ENCODE measurements at places on chromosomes 16 and 17.

GRCh38 chr16:67517661-67518423, 10.8 kb upstream of the RIPOR1 start:
- no peak for DNase-seq

DNA sequence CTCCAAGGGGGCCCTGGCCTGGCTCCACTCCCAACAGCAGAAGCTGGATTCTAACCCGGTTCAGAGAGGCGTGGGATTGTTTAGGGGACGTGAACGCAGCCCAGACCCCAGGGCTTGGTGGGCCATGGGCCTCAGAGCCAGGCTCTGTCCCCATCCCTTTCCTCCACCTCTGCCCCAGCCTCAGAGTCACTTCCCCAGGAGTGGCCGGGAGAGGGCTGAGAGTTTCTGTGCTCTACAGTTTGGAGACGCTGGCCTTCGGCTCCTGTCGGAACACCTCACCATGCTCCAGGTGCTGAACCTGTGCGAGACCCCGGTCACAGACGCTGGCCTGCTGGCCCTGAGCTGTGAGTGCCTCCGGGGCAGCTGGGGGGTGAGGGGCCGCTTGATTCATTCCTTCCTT, 73.8 kb upstream of the PLCG2 start:
- no peak for DNase-seq

GRCh38 chr17:2033153-2033552, 3.2 kb downstream of the DPH1 start:
- no peak for DNase-seq

DNA sequence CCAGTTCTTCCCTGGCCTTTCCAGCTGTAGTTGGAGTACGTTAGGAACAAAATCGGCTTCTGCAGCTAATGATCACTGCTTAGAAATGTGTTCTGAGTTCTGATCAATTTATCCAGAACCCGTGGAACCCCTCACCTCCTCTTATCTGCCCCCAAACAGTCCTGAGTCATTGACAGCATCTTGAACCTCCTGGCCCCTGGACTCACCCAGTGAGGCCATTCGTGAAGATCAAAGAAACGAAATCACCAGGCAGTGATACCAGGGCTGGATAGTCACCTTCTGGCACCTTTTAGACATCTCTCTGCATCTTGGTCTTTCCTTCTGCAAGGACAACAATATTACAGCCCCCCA, 17.0 kb upstream of the EXOC7 start:
- no peak for DNase-seq

GRCh38 chr16:89880477-89881367, 7.3 kb downstream of the TCF25 start:
- DNase-seq: no peak

- no peak for DNase-seq
Measured at GRCh38 chr17:64497565-64498035, 746 bp upstream of the POLG2 start.

DNA sequence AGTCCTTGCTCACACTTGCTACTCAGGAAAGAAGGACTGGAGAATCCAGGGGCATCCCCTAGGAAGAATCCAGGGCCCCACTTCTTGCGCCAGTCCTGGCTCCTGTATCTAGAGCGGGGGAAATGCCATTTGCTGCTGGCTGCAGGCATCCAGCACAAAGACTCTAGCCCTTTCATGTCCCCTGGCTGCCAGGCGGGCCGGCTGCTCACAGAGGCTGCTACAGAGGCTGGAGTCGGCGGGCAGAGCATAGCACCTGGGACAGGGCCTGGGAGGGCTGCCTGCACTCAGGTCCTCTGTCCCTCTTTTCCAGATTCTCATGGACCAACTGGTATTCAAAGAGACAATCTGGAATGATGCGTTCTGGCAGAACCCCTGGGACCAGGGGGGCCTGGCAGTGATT, 13.8 kb downstream of the SMIM5 start:
- DNase-seq: no peak

GRCh38 chr17:50923611-50924010, 57.5 kb upstream of the TOB1 start:
- DNase-seq: no peak

- no peak for DNase-seq
Measured at GRCh38 chr17:68790931-68791330, 164.3 kb downstream of the ABCA8 start.

GRCh38 chr17:15944759-15945526, at the start of gene ADORA2B:
Gene ADORA2B, plus strand, starts transcription at chr17:15945130. Its CDS starts 119 bp downstream, at chr17:15945249.
- DNase-seq: peak; percentile 9

- no peak for DNase-seq
Measured at GRCh38 chr17:19508577-19508867, 25.1 kb upstream of the SLC47A1 start.

DNA sequence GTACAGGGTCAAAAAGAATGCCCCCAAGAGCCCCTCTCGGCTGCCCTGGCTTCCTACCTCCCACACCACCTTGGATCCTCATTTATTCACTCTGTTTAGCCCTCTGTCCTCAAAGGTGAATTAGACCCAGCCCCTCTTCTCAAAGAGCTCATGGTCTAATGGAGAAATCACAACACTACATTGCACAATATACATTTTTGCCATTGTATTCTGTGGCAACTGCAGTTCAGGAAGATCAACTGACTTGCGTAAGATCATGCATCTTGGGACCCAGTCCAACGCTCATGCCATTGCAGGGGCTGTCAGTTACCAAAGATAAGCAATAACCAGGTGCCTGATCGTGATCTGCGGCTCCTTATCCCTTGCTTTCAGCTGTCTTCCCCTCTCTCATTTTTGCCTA, 1.4 kb downstream of the KRT38 start:
- DNase-seq: no peak

DNA sequence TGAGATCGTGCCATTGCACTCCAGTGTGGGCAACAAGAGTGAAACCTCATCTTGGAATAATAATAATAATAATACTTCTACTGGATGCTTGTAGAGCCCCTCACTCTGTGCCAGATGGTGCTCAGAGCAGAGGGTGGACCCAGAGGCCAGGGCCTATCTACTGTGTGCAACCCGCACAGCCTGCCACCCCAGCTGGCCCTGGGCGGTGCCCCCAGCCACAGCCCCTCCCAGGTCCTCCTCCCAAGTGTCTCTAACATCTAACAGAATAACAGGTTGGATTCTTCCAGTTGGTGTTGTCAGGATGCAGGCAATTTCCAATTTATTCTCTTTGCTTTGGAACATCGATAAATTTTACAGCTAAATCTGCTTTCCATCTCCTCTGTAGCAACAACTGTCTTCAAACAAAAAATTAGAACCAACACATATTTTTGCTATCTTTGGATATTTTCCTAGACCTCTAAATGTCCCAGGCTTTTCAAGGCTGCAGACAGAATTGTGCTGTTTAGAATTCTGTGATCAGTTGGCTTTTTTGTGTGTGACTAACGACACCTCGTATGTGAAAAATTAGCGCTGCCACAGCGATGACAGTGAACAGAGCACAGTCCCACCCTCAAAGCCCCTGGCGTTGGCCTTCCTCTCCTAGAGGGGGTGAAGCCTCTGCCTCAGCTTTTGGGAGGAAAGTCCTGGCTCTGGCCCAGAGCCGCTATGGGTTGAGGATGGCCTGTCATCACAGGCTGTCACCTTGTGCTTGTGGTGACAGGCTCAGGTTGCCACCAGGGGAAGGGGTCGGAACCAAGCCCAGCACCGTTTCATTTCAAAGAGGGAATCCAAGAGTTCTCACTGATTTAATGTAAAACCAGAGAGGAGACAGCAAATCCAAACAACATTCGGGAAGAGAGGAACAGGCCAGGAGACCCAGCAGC, 7.6 kb upstream of the EVPL start:
- no peak for DNase-seq

DNA sequence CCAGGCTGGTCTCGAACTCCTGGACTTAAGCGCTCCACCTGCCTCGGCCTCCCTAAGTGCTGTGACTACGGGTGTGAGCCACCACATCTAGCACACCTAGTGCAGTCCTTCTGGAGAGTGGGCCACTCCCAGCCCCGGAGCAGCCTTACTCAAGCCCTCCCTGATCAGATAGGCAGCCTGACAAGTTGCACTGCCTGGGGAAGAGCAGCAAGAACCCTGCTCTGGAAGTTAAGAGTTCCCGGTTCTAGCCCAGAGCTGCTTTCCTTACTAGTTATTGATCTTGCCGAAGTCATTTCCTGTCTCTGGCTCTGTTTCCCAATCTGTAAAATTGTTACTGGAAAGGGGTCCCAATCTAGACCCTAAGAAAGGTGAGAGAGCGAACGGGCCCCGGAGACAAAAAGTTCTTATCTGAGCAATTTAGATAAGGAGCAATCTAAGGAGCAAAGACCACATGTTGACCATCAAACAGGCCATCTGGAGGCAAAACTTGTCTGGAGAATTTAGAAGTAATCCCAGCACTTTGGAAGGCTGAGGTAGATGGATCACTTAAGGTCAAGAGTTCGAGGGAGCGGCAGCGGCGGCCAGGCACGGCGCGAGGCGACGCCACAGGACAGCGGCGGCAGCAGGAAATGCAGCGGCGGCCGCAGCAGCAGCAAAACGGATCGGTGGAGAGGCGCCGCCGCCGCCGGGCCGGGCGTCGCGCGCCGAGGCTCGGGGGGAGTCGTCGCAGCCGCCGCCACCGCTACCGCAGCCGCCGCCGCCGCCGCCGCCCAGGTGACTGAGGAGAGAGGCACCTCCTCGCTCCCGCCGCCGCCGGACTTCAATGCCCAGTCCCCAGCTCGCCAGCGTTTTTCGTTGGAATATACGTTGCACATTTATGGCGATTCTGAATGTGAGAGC, 4.3 kb upstream of the NAGLU start:
- DNase-seq: peak; percentile 61

DNA sequence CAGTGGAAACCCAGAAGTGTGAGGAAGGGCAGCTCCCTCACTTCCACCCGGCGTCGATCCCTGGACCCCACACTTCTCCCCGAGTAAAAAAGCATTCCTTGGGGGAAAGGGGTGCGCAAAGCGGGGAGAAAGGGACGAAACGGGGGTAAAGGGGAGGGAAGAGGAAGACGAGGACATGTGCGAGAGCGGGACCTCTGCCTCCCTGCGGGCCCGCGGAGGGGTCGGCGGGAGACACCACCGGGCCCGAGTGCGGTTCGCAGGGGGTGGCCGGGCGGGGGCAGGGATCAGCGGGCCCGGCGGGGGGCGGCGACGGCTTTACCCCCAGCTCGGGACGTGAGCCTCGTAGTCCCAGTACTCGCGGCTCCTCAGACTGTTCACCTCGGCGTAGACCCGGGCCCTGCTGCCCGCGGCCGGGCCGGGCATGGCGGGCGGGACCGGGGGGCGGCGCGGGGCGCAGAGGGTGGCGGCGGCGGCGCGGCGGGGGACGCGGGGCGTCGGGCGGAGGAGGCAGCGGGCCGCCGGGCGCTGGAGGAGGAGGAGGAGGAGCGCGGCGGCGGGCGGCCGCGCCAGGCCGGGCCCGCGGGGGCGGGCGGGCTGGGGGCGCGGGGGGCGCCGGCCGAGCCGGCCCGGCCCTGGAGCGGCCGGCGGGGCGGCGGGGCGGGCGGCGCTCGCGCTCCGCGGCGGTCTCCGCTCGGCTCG, 443 bp downstream of the CSNK2A2 start:
- no peak for DNase-seq

- DNase-seq: no peak
Measured at GRCh38 chr16:54121539-54122295, 164.9 kb downstream of the IRX3 start.

DNA sequence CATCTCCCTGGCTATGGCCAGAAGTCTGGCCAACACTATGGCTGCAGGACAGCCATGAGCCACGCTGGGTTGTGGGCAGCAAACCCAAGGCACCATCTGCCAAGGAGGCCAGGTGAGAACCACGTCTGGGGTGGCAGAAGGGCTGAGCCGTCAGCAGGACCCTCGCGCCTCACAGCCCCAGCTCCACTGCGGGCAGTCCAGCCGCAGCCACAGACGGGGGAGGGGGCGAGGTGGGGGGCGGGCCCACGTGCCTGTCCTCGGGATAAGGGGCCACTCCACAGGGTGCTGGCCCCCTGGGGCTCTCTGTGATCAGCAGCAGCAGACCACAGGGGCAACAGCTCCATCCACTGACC, 6.5 kb upstream of the BAIAP2 start:
- no peak for DNase-seq

DNA sequence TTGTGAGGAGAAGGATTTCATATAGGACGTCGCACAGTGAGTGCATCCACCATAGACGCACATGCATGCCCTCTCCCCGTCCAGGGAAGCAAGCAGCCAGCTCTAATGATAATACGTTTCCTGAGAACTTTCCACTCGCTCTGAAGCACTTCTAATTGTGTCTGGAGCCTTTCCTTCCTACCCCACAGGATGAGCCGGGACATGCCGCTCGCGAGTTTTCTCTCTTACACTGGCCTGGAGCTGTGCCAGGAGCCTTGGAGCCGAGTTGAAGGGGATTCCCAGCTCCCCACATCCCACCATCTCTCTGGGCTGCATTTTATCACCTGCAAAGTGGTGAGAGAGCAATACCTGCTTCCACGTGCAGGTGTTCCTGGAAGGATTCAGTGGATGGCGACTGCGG, 368.1 kb downstream of the C16orf95 start:
- DNase-seq: no peak

DNA sequence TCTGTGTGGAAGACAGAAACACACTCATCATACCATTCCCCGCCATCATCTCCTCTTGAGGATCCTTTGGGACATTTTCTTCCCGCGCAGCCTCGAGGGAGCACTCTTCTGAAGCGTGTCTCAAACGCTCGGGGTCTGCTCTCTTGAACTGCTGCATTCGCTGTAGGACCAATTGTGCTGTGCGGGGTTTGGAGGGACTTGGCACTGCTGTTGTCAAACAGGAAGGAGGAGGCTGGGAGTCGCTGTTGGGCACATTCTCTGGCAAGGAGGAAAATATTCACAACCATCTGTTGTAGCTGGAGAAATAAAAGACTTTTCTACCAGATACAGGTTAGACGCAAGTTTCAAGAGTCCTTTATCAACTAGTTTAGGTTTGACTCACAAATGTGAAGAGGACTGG, 5.0 kb downstream of the SLX4 start:
- DNase-seq: no peak

- peak; percentile 82 for DNase-seq
Measured at GRCh38 chr17:48541577-48542113, 3.3 kb downstream of the HOXB2 start.

DNA sequence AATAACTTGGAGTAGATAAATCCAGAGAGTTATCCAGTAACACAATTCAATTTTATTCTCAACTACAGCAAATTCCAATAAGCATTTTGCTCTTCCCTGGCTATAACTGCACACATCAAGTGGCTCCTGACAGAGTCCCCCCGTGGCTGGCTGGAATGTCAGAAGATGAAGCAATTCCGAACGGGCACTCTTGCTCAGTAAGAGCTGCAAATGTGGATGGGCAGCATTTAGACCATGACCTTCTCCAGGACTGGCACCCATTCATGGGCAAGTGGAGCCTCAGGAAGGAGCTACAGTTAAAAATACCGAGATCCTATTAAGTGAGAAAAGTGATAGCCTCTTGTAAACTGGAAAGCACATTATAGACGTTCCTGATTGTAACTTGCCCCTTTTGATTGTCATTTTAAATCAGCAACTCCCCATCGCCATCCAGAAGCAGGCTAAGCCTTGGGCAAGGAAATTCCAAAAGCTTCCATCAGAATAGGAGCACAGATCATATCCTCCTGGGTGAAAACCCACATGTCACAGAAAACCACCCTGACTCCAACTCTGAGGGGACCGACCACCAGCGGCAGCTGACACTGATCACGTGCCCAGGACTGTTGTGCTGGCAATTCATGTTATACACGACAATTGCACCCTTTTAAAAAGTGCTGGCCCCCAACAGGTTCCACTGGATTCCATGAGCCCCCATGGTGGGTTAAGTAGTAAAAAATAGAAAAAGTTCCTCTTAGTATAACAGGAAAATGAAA, 7.1 kb downstream of the UBE2O start:
- no peak for DNase-seq

Data from NCI-H2227 treated with DMSO at 0.1 percent for 48 hours (cell line).